Central memory CD4-positive, alpha-beta T cell (primary cell): ENCODE measurements at places on chromosomes 5 and 9.

DNA sequence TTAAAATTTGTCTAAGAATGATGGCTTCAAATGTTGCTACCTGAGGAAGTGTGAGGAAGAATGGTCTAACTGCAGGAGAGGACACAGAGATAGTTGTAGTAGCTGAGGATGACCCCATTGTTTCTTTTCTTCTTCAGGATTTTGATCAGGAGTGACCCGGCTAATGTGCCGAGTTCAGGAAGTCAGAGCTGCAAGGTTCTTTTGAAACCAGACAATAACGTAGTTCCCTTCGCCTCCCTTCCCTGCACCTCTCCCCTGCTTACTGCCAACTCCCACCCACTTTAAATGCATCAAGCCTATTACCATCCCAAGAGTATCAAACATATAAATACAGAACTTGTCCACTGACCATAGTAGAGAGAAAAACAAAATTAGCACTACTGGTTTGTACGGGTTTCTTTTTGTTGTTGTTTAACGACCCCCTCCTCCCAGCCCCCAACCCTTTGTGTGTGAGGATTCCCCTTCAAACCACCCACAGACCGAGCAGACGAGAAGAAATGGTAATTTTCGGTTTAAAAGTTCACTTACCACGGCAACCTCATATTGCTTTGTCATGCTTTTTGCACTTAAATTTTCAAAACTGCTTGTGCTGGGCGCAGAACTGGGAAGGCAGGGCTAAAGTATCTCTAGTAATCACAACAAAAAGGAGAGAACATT lies 23.5 kb upstream of the ELAVL2 start:
- DNase-seq = no peak

GRCh38 chr5:71924325-71924724 lies 182.9 kb upstream of the MAP1B start:
- no peak for DNase-seq

DNA sequence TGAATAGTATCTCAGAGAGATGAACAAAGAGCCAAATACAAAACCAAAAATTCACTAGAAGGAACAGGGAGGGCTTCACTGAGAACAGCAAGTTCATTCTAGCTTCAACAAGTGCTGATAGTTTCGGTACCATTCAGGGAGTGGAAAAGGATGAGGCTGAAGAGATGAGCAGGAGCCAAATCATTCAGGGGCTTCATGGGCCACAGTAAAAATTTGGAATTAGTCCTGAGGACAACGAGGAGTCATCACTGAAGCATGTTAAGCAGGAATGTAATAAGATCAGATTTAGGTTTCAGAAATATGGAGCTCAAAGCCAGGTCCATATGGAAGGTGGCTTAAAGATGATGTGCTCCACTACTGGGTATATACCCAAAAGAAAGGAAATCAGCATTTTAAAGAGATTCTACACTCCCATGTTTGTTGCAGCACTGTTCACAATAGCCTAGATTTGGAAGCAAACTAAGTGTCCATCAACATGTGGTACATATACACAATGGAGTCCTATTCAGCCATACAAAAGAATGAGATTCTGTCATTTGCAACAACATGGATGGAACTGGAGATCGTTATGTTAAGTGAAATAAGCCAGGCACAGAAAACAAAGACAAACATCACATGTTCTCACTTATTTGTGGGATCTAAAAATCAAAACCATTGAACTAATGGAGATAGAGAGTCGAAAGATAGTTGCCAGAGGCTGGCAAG lies 36.2 kb downstream of the SPOCK1 start:
- DNase-seq = no peak

GRCh38 chr5:58381566-58381965 lies 78.3 kb downstream of the PLK2 start:
- no peak for DNase-seq

DNA sequence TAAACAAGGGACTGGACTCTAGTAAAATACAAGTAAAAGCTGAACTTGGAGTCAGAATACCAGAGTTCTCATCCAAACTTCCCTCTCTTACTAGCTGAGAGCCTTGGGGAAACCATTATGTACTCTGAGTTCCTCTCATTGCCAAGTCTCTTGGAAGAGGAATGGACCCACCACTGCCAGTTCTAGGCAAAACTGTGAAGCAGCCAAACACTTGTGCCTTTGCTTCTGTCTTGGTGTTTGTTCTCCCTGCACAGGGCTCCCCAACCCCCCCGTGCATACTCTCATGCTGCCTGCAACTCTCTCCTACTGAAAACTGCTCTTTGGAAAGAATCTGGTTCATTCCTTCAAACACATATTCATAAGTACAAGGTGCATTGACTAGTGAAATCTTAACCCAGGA lies 102.6 kb downstream of the PDZD2 start:
- DNase-seq = no peak

GRCh38 chr5:5271786-5272321 lies 131.7 kb downstream of the ADAMTS16 start:
- DNase-seq = no peak

- DNase-seq = no peak
Observed at GRCh38 chr9:69829484-69829883, 8.9 kb downstream of the CFAP95 start.

DNA sequence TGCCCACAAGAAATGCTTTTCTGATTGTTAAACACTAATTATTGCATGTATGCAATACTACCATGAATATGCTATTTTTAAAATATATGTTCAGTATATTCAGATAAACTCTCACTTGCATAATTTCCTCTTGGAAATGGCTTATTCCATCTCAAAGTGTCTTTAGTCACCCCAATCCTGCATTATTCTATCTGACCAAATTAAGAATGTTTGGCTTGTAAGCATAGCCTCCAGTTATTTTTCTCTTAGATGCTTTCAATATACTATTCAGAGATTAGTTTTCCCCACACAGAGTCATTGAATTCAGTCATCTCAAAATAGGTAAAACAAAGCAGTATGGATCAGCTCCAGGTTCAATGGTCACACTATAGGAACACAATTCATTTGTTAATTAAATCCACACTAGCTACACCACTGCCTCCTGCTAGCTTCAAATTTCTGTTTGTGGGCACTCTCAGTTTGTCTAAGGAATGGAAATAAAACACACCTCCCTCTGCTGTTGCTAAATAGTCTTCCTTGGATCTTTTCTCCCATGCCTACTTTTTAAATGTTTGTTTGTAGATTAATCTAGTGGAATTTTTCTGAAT lies 134.6 kb upstream of the TBCA start:
- DNase-seq = no peak

- no peak for DNase-seq
Observed at GRCh38 chr9:113930390-113930783, 54.3 kb downstream of the ZNF618 start.

- no peak for DNase-seq
Observed at GRCh38 chr5:72402959-72403628, 82.9 kb downstream of the PTCD2 start.

DNA sequence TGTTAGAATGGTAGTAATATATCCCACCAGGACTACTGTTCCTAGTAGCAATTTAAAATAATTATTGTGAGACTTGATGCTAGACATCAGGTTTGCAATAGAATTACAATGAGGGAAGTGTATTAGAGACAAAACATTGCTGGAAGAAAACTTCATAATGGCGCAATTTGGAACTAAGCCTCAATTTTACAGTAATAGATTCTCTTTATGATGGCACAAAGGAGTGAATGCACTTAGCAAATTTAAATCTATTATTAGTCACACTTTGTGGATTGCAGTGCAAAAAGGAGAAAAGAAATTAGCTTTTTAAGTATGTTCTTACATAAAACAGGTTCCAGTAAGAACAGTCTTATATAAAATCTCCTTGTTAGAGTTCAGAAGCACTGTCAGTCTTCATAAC lies 358.3 kb downstream of the KIAA0825 start:
- no peak for DNase-seq

GRCh38 chr5:91586232-91586631 lies 203.1 kb upstream of the ARRDC3 start:
- no peak for DNase-seq

DNA sequence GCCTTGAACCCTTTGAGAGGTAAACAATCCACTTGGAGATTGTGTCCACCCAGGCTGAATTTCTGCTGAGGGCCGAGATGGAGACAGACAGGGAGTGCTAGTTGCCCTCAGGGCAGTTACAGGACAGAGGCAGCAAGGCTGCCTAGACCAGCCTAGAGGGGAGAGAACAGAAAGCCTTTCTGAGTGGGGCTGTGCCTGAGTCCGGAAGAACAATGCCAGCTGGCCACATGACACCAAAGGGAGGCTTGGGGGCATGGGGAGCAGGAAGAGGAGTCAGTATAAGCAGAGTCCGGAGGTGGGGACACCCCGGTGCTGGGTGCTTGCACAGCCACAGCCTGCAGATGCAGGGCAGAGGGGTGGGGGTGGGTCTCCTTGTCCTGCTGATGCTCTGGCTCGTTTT lies 145.7 kb downstream of the CFAP90 start:
- no peak for DNase-seq

DNA sequence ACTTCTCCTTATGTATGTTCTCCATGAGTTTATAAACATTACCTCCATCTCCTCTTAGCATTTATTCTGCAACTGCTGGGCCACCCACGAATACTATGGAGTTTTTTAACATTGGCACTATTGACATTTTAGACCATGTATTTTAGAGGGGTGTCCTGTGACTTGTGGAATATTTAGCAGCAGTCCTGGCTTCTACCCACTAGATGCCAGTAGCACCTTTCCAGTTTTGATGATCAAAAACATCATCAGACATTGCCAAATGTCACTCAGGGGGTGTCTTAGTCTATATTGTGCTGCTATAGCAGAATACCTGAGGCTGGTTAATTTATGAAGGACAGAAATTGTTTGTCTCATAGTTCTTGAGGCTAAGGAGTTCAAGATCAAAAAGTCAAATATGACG lies 187.5 kb upstream of the RORB start:
- DNase-seq = no peak

DNA sequence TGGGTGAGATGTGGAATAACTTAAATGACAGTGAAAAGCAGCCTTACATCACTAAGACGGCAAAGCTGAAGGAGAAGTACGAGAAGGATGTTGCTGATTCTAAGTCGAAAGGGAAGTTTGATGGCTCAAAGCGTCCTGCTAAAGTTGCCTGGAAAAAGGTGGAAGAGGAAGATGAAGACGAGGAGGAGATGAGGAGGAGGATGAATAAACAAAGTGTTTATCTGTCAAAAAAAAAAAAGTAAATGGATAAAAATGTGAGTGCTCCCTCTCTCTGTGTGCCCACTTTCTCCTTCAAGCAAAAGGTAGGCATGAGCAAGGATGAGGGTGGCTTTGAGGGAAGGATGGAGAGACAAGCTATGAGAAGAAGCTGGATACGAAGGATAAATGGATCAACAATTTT lies 4.2 kb upstream of the CANX start:
- no peak for DNase-seq

- DNase-seq = no peak
Observed at GRCh38 chr9:124436320-124436719, 13.9 kb upstream of the ADGRD2 start.

DNA sequence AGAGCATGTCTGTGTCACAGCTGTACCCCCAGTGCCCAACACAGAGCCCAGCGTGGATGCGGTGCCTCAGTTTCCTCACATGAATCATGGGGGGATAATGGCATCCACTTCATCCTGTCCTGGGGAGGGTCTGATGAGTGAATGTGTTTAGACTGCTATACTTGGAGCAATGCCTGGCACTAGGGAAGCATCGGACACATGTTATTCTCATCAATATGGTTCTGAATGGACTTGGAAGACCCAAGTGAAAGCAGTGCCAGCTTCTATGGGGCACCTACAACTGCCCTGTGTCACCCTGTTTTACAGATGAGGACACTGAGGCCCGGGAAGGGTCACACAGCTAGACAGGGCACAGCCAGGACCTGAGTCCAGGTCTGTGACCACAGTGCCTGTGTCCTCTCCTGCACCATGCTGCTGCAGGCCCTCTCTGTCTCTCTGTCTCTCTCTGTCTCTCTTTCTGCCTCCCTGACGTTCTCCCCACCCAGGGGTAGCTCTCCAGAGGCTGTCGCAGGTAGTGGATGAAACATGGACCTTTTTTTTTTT lies 42.3 kb upstream of the NEK6 start:
- no peak for DNase-seq

GRCh38 chr9:133709015-133709611 lies 29.0 kb downstream of the SARDH start:
- DNase-seq = peak; percentile 66

DNA sequence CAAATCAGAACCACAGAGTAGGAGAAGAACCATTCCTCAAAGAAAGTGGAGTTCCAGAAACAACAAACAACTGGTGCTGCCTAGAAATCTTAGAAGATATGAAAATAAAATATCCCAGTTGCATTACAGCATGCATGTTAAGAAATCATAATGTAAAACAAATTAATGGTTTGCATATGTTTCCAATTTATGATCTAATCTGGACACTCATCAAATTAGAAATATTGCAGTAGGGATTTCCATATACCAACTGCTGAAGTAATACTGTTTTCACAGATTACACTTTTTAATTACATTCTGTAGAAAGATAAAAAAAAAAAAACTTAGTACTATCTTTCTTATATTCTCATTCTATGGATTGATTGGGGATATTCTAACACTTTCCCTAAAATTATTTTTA lies 1034.6 kb upstream of the C9orf72 start:
- no peak for DNase-seq

DNA sequence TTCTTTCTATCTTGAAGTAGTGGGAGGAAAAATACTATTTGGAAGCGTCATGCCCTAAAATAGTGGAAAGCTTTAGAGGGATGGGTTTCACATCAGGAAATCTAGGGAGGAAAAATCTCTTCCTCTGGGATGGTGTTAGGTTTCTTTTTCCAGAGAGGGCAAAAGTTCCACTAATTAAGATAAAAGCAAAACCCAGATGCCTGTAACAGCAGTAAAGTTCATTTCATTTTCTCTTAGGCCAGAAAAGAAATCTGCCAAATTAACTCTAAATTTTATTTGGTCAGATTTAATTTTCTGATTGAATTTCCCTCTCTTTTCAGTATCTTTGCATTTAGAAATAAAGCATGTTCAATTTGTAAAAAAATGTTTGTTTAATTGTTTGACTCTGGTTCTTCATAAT lies 88.8 kb downstream of the LURAP1L start:
- no peak for DNase-seq

- no peak for DNase-seq
Observed at GRCh38 chr5:68086857-68087256, 128.7 kb upstream of the PIK3R1 start.

GRCh38 chr5:4639946-4640345 lies 500.2 kb upstream of the ADAMTS16 start:
- DNase-seq = no peak

GRCh38 chr5:72138943-72139521 lies 31.8 kb downstream of the MAP1B start:
- DNase-seq = no peak

GRCh38 chr5:102617191-102618187 lies 118.7 kb upstream of the SLCO6A1 start:
- no peak for DNase-seq

- DNase-seq = no peak
Observed at GRCh38 chr5:127621601-127622325, 27.1 kb upstream of the CTXN3 start.

GRCh38 chr5:167820101-167820990 lies 471.1 kb upstream of the WWC1 start:
- no peak for DNase-seq

DNA sequence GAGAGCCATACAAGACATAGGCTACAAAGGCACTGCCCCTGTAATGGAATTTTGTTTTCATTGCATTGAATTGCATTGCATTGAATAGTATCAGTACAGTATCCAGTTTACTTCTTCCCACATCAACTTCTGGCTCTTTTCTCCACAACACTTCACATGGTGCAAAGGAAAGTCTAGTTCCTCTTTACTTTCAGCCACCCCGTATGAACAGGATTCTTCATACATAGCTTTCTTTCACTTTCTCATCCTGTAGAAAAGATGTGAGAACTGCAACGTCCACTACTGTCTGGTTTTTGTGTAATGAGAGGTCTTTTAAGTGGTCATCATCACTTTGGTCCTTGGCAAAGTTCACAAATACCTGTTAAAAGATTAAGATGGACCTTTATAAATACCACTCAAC lies 20.2 kb downstream of the NIPSNAP3B start:
- no peak for DNase-seq
